ENCODE measurements at places on chromosomes 4 and X.

DNA sequence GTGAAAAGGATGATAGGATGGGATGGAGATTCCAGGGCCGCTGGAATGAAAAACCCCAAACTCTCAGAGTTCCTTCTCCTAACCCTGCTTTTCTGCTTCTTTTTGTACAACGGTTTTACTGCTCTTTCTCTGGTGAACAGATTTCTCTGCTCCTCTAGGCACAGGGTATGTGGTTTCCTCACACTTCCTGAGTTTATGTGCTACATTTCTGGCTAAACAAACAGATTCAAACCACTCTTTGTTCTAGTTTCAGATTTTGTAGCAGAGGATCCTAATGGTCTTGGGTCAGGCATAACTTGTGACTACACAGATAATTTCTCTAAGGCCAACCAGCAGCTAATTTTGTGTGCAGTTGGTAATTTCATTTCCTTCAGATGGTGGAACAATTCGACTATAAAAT lies 52.6 kb downstream of the OSTC start:
- DNase-seq, result no peak

- DNase-seq, result no peak
Observed at GRCh38 chrX:111244235-111244750, 26.0 kb downstream of the CAPN6 start.

- no peak for DNase-seq
Observed at GRCh38 chr4:117311215-117311614, 225.8 kb upstream of the TRAM1L1 start.

- no peak for DNase-seq
Observed at GRCh38 chr4:24363751-24364150, 220.6 kb downstream of the DHX15 start.

- no peak for DNase-seq
Observed at GRCh38 chr4:170388255-170388654, 298.5 kb upstream of the AADAT start.

GRCh38 chr4:48370260-48371134 lies 29.2 kb downstream of the SLAIN2 start:
- DNase-seq, result no peak

- DNase-seq, result no peak
Observed at GRCh38 chr4:17544831-17545234, 29.9 kb downstream of the CLRN2 start.

GRCh38 chr4:73438582-73439215 lies 2.7 kb downstream of the AFP start:
- DNase-seq, result no peak

- no peak for DNase-seq
Observed at GRCh38 chr4:35500812-35501211, 743.5 kb downstream of the ARAP2 start.

GRCh38 chr4:5881340-5881739 lies 11.5 kb downstream of the CRMP1 start:
- no peak for DNase-seq

DNA sequence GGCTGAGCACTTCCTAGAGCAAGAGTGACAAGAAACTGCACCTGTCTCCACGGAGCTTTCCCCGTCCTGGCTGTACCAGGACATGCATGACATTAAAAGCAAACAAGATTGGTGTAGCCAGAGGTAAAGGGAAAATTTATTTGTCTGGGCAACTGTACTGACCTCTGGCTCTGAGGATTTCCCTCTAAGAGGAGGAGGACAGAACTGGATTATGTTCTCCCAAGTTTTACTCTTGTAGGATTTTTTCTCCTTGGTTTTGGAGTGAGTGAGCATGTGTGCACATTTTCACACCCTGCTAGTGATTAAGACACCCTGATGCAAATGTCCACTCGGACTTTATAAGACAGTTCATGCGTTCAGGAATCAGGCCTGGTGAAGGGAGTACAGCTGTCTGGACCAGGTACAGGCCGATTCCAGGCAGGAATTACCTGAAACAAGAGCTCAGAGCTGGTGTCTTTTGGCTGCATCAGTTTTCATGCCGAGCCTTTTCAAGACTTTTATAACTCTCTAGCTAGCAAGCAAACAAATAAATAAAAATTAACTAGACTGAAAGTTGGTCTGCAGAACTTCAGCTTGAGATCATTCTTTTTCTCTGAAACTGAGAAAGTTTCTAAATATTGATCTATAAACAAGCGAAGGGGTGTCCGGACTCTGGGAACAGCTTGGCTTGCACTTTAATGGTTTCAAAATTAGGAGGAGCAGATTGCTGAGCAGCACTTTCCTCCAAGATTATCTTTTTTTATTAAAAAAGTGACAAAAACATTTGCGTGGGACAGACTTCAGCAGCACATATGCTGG lies 51.3 kb upstream of the SPRY1 start:
- no peak for DNase-seq

GRCh38 chrX:103883533-103883932 lies 51.5 kb upstream of the RAB9B start:
- DNase-seq, result no peak

DNA sequence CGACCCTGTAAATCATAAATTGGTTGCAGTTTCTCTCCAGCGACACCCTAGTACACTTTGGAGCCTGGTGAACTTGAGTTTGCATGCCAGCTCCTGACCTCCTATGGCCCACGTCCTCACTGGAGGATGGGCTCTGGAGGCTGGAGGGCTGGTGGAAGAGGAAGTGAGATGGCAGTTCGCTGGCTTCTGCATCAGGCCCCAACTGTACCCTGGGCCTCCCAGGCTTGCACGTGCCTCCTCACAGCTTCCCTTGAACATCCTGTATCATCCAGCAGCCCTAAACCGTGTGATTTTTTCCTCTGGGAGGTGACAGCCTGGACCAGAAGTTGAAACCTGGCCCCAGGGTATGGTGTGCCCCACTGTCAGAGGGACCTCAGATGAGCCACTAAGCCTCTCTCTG lies 78.5 kb downstream of the HTRA3 start:
- DNase-seq, result no peak

- no peak for DNase-seq
Observed at GRCh38 chr4:39614487-39615162, 24.0 kb downstream of the SMIM14 start.

- DNase-seq, result no peak
Observed at GRCh38 chrX:73069365-73070035, 9.8 kb downstream of the PABPC1L2A start.

GRCh38 chrX:45771560-45772340 lies 571.1 kb upstream of the DIPK2B start:
- peak; percentile 34 for DNase-seq

DNA sequence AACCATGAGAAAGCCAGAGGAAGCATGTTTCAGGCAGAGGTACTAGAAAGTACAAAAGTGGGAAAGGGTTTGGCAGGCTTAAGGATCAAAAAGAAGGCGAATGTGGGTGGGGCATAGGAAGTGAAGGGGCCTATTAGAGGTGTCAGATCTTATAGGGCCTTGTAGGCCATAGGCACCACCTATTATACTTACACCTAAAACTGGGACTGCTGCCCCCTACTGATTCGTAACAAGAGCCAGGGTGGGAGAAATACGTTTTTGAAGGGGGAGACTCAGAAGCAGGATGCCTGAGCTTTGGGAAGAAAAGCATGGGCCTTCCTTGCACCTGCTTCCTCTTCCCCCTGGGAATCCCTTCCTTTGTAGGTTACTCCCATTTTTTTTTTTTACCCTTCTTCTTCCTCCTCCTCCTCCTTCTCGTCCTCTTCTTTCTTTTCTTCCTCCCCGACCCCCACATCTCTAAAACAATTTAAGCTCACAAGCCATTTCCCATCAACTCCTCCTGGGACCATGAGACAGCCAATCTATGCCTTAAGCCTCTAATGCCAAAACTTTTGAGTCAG lies 40.7 kb upstream of the GPC3 start:
- DNase-seq, result no peak

DNA sequence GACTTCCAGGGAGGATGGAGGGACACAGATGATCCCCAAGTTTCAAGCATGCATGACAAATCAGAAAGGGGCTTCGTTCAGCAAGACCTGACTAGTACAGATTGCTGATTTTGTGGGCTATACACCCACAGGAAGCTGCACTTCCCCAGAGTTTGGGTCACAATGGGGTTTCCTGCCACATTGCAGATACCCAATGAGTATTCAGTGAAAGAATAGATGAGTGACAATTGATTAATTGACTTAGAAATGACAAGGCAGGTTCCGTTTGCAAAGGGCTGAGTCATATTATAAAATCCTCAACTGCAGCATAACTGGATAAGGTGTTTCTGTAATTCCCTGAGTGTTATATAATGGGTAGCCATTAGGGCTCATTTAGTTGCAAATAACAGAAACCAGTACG lies 146.6 kb upstream of the TBL1X start:
- no peak for DNase-seq

- no peak for DNase-seq
Observed at GRCh38 chr4:23779839-23780238, 110.0 kb downstream of the PPARGC1A start.

GRCh38 chr4:71472946-71473345 lies 134.1 kb downstream of the SLC4A4 start:
- no peak for DNase-seq

DNA sequence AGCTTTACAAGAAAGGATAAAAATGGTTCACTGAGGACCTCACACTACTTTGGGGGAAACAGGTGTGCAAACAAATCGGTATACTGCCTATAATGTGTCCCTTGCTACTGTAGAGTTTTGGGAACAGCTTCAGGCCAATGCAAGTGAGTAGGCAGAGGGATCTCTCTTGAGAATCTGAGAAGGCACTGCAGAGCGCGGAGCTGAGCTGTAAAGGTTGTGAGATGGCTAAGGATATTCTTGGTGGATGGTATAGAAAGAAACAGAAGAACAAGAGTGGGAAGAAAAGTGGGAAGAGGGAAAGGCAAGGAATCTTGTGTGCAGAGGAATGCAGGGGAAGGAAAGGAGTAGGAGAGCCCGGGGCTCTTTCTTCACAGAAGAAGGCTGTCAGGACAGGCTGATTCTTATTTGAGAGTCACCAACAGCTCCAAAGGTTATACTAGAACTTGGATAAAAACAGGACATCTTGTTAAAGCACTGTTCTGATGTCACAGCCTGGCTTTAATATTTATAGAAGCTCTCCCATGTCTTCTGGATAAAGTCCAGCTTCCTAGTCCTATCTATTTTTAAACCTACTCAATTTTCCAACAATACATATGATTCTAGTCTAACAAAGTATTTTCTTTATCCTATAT lies 985.6 kb upstream of the HS3ST1 start:
- no peak for DNase-seq

- DNase-seq, result no peak
Observed at GRCh38 chrX:42420426-42420825, 357.5 kb downstream of the PPP1R2C start.

DNA sequence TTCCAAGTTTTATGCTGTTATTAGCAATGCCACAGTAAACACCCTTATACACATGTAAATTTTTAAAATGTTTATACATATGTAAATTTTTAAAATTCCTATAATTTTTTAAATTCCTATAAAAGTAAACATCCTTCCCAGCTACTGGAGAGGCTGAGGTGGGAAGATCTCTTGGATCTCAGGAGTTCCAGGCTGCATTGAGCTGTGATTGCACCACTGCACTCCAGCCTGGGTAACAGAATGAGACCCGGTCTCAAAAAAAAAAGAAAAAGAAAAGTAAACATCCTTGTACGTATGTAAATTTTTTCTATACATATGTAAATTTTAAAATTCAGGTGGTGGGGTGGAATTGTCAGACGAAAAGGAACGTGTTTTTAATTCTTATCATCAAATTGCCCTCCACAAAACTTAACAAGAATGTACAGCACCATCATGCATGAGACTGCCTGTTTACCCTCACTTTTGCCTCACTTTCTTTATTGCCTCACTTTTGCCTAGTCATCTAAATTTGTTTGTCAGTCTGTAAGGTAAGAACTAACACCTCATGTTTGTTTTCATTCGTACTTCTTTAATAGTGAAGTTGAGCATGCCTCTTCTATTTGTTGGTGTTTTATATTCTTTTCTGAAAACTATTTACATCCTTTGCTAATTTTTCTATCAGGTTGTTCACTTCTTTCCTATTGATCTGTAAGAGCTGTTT lies 8.0 kb downstream of the SLC7A3 start:
- DNase-seq, result no peak

DNA sequence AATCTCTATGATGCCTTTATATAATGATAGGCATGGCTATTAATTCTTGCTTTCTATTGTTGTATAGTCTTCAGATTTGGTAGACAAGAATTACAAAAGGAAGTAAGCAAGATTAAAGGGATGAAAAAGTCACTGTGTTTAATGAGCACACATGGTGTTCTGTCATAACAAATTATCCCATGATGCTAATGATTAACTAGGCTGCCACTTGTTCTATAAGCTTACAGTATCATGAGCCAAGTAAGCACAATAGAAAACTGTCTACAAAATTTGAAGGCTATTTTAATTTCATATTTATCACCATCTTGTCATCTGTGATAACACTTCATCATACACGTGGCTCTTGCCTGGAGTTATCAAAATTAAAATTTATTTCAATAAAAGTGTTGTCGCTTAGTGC lies 466.7 kb downstream of the GASK1B start:
- DNase-seq, result no peak

GRCh38 chr4:118290951-118291350 lies 61.9 kb downstream of the PRSS12 start:
- no peak for DNase-seq

DNA sequence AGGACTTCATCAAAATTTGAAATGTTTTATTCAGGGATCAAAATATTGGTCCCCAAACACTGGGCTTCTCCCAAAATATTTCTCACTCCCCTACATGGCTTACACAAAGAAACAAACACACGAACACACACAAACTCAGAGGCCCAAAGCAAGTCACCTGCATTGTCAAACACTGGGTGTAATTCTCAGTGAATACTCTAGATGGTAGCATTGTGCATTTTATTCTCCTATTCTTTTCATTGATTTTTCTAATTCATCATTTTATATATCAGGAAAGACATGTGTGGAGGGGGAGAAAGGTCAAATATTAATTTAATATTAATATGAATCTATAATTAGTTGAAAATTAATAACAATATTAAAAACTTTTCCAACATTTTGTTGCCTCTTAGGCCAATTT lies 72.3 kb upstream of the TNMD start:
- DNase-seq, result no peak
